ENCODE measurements at places on chromosomes 6 and 20. TPM values are rescaled to one million over a fixed set of nuclear protein-coding genes. Genes with fewer than 3 reads are reported as not detected.

- H3K27me3 ChIP-seq, result no peaks in the 10 kb centered on the region
- peak overlapping the region; percentile 2 for H3K4me3 ChIP-seq
- H3K27ac ChIP-seq, result peak overlapping the region; percentile 26
- H3K4me1 ChIP-seq, result no peaks in the 10 kb centered on the region
- DNase-seq, result peak; percentile 26
- H3K36me3 ChIP-seq, result no peaks in the 10 kb centered on the region
Observed at GRCh38 chr20:4973330-4974097, 27.8 kb downstream of the SLC23A2 start.

GRCh38 chr6:83722876-83723275, 14.0 kb upstream of the SNAP91 start:
- no peak overlapping the region for H3K4me3 ChIP-seq
- H3K36me3 ChIP-seq, result no peaks in the 10 kb centered on the region
- DNase-seq, result no peak
- no peaks in the 10 kb centered on the region for H3K4me1 ChIP-seq
- no peaks in the 10 kb centered on the region for H3K27me3 ChIP-seq
- no peak overlapping the region for H3K27ac ChIP-seq

DNA sequence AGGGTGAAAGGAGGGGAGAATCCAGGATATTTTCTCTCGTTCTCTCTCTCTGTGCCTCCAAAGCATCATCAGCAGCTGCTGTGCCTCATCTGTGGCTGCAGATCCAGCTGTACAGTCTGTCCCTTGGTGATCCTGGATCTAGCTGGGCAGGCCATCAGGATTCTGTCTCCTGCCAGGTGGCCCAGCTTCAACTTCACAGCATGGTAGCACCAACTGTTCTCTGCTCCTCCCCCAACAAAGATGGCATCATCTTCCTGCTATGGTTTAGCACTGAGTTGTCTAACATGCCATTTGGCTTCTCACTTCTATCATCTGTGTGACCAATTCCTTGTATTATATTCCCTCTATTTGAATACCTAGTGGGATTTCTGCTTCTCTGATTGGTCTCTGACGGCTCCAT, 28.6 kb upstream of the ARFGEF2 start:
- DNase-seq, result no peak
- no peak overlapping the region for H3K27ac ChIP-seq
- no peak overlapping the region for H3K4me3 ChIP-seq
- H3K4me1 ChIP-seq, result no peaks in the 10 kb centered on the region
- no peaks in the 10 kb centered on the region for H3K36me3 ChIP-seq

GRCh38 chr6:18451756-18452155, 64.6 kb downstream of the RNF144B start:
- H3K27me3 ChIP-seq, result no peaks in the 10 kb centered on the region
- H3K4me3 ChIP-seq, result no peak overlapping the region
- H3K36me3 ChIP-seq, result no peaks in the 10 kb centered on the region

DNA sequence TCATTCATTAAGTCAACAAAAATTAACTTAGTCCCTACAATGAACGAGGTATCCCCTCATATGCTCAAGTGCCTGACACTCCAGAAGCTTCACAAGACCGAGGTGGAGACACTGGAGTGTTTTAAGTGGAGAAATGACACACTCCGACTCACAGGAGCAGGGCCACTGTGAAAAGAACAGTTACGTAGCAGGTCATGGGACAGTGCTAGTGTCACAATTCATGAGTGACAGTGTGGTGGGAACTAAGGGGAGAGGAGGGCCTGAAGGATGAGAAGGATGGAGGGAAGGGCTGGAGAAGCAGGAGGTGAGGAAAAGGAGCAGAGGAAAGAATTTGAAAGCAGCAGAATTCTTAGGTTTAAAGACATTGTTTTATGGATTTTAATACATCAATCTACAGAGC, 1.3 kb upstream of the HLA-A start:
- no peak overlapping the region for H3K4me3 ChIP-seq
- no peaks in the 10 kb centered on the region for H3K4me1 ChIP-seq
- H3K27me3 ChIP-seq, result no peaks in the 10 kb centered on the region
- DNase-seq, result no peak
- H3K27ac ChIP-seq, result no peak overlapping the region

- no peaks in the 10 kb centered on the region for H3K36me3 ChIP-seq
- no peaks in the 10 kb centered on the region for H3K27me3 ChIP-seq
- no peaks in the 10 kb centered on the region for H3K4me1 ChIP-seq
- no peak overlapping the region for H3K4me3 ChIP-seq
- DNase-seq, result no peak
Observed at GRCh38 chr20:60486315-60486714, 528.1 kb downstream of the CDH26 start.

Gene RGS17
- 0.53 TPM for total RNA-seq

Gene C6orf15
- total RNA-seq, result not detected

Gene SCRT2
- total RNA-seq, result not detected
